ENCODE measurements at places on chromosomes 1 and 21. TPM values are rescaled to one million over a fixed set of nuclear protein-coding genes. Genes with fewer than 3 reads are reported as not detected.

DNA sequence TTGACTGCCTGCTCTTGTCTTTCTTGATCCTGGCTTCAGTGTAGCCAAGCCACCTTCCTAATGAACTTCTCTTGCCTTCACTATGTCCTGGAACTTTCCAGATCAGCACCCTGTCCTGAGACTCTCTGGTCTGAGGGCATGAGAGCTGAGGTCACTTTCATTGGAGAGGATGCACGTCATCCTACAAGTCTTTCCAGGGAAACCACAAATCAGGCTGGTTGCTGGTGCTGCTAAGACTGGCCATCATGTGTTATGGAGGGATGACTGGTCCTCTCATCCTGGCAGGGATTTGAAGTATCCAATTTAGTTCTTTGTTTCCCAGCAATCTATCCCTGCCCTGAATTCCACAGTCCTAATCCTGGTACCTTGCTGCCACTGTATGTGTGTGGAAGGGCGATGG lies 228.6 kb downstream of the GPATCH2 start:
- no peak for DNase-seq

DNA sequence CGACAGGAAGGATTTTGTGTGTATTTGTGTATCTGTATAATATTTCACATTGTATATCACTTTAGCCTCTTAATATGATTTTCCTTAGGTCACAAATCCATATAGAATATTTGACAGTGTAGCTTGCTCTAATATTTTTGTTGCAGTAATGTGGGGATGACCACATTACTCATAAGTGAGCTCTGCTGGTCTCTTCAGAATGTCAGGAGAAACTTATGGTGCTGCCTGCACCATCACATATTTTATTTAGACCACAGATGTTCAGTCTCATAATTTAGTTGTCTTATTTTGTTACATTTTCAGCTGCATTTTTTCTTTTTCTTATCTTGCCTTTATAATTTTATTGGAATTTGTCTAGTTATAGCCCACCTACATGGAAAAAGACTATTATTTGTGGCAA lies 205.3 kb downstream of the PBX1 start:
- DNase-seq: no peak

The CFHR1 gene
- total RNA-seq: 5.7 TPM

The TMEM269 gene
- total RNA-seq: not detected

GRCh38 chr1:248755517-248755916 lies at the start of gene LYPD8:
TSS of gene LYPD8 (minus strand) at chr1:248755759. CDS start at chr1:248751081, 4,678 bp downstream.
- DNase-seq: no peak

- DNase-seq: no peak
Measured at GRCh38 chr1:235783148-235783776, 83.4 kb downstream of the LYST start.

DNA sequence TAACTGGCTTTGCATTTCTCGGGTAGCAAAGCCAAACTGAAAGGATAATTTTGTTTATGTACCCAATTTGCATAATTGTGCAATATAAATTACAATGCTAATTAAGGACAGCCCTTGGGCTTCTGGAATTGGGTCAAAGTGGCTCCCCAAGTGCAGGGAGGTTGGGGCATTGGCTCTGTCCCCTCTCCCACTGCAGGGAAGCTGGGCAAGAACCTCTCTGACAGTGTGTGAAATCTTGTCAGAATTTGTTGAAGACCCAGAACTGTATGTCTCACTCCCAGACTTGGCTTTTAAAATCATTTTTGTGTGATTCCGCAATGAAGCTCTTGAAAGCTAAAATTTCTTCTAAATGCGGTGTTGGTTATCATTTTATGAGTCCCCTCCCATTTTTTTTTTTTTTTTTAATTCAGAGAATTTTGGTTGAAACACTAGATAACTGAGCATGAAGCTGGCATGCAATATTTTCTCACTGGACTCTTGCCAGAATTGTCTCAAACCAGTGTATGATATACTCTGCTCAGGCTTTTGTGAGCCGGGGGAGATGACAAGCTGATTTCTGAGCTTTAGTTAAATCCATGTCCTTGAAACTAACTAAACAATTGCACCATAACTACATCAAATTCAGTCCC lies 878.9 kb upstream of the CXADR start:
- no peak for DNase-seq

GRCh38 chr1:97680894-97681293 lies 239.9 kb downstream of the DPYD start:
- DNase-seq: no peak

The DYNLT5 gene
- total RNA-seq: 0.78 TPM

DNA sequence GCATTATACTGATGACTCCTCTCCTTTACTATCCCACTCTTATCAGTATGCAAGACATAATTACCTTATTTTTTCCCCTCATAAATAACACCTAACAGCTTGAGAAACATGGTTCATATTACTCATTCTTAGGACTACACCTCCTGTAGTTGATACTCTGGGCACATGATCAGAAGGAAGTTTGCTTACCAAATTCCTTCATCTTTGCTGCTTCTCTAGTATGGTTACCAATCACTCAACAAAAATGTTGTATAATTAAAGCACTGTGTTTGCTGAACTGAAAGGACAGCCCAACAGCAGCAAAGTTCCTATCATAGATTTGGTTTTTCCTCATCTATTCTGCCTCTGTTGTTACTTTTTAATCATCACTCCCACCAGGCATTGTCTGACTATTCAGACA lies 586.3 kb downstream of the LRRIQ3 start:
- DNase-seq: no peak

- no peak for DNase-seq
Measured at GRCh38 chr1:1817221-1817620, 39.0 kb upstream of the NADK start.

The NECTIN4 gene
- not detected for total RNA-seq

The KCNE2 gene
- total RNA-seq: 1.5 TPM

GRCh38 chr1:975896-976683 lies 5.8 kb downstream of the PERM1 start:
- DNase-seq: no peak

The TNNT2 gene
- total RNA-seq: 128 TPM

DNA sequence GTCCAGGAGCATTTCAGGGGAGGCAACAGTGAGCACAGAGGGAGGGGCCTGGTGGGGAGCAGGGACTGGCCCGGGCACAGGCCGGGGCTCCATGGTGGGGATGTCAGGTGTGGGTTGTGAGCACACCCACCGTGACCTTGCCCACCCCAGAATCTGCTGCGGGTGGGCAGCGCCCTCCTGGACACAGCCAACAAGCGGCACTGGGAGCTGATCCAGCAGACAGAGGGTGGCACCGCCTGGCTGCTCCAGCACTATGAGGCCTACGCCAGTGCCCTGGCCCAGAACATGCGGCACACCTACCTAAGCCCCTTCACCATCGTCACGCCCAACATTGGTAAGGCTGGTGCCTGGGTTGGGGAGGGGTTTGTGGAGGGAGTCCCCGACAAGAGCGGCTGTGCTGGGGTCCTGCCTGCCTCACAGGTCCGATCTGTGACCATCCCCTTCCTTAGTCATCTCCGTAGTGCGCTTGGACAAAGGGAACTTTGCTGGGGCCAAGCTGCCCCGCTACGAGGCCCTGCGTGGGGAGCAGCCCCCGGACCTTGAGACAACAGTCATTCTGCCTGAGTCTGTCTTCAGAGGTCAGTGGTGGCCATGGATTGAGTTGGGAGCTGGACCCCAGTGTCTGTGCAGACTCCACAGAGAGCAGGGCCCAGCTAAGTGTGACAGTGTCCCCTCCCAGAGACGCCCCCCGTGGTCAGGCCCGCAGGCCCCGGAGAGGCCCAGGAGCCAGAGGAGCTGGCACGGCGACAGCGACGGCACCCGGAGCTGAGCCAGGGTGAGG lies 14.3 kb downstream of the PSRC1 start:
- no peak for DNase-seq

GRCh38 chr21:17736072-17736471 lies 83.1 kb downstream of the C21orf91 start:
- DNase-seq: no peak

- no peak for DNase-seq
Measured at GRCh38 chr1:17535300-17535936, 4.1 kb upstream of the ARHGEF10L start.

DNA sequence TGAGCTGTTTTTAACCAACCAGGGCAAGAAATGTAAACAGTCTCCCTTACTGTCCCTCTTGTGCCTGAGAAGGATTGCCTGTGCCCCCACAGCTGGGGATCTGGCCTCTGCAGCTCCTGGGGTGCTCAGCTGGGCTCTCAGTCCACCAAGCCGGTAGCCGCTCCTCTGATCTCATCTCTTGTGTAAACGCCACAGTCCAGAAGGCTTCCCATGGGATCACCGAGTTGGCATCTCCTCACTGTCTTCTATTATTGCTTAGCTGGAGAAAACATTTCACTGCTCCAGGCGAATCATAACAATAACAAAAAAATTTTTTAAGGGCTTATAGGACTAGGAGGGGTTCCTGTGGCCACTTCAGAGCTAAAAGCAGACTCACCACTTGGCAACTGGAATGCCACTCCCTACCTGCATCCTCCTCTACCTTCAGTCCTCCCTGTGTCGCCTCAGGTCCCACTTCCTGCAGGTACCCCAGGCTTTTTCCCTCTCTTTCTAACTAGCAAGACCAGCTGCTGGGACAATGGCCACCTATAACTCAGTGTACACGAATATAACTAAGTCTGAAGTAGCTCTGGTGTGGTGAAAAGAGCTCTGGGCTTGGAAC lies 75.8 kb downstream of the ATP1A1 start:
- DNase-seq: no peak

- DNase-seq: no peak
Measured at GRCh38 chr1:24728982-24729381, 16.3 kb upstream of the CLIC4 start.

The JMJD4 gene
- total RNA-seq: 38.8 TPM

The CLEC20A gene
- total RNA-seq: 1.5 TPM

The HRNR gene
- total RNA-seq: not detected

DNA sequence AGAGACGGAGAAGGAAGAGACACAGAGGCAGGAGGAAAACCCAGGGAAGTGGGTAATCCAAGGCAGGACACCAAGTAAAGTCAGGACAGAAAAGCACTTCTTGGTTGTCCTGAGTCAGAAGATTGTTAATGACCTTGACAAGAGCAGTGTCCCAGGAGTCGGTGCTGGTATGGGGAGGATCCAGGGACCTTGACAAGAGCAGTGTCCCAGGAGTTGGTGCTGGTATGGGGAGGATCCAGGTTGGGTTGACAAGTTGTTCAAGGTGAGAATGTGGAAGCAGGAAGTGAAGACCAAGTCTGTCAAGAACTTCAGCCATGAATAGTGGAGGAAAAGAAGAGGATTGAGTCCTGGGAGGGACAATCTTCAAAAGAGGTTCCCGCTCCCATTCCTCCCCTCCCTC lies 31.9 kb downstream of the ZBTB18 start:
- no peak for DNase-seq

- no peak for DNase-seq
Measured at GRCh38 chr1:31843506-31843905, 27.7 kb upstream of the SPOCD1 start.

The PLA2G2C gene
- total RNA-seq: not detected

DNA sequence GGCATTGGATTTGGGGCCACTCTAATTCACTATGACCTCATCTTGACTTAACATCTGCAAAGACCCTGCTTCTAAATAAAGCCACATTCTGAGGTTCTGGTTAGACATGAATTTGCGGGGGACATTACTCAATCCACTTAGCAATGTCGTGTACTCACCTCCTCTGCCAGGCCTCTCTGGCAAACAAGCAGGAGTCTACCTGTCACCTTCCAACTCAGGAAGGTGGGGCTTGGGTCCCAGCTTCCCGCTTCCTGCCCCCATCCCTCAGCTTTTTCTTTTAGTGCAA lies 177.8 kb downstream of the PSMG1 start:
- no peak for DNase-seq

DNA sequence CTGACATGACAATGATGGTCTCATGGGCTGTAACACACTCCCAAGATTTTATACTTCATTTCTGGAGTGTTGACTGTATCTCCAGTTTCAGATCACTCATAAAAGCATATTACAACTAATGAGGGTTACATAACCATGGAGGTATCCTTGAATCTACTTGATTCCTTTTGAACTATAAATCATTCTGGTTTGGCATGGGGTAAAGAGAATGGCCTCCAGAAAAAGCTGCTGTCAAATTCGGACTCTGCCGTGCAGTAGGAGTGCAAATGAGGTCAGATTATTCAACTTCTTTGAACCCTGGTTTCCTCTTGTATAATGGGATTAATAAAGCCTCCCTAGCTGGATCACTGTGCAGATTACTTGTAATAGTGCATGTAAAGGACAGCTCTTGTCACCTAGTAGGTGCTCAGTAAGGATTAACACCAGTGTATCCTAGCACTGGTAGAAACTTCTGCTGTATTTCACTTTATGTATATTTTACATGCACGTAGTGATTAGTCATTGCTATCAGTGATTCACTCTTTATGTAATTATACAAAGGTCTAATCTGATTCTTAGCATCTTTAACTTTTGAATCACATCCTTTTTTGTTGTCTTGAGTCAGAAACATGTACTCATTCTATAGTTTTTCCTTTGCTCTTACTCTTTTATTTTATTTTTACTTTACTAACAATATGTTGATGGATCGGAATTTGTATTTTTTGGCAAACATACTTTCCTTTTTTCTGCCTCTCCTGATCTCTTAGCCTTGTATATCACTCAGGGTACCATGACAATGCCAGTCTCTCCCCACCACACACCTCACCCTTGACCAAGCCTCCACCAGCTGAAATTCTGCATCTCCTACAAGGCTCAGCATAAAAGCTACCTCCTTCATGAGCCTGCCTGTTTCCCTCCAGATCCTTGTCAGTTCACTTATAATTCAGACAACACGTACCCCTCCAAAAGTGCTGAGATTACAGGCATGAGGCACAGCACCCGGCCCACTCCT lies 3.2 kb downstream of the LRRC8C start:
- no peak for DNase-seq

- DNase-seq: no peak
Measured at GRCh38 chr1:18973446-18973955, 17.0 kb upstream of the IFFO2 start.

- no peak for DNase-seq
Measured at GRCh38 chr21:41865002-41865777, 14.0 kb downstream of the PRDM15 start.

DNA sequence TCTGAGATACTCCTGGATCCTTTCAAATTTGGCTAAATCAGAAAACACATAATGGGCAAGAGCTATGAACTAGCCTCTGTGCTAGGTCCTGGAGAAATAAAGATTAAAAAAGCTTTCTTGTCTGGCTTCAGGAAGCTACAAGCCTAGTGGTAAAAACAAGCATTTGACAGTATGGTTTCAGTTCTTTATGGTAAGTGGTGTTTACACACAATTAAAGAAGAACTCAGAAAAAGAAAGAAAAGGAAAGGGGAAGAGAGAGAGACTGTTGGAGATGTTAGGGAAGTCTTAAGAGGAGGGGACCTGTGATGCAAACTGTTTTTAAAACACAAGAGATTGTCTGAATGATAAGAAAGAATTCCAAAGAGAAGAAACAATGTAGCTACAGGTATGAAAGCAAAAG lies 1.8 kb downstream of the OR10J1 start:
- no peak for DNase-seq

- DNase-seq: no peak
Measured at GRCh38 chr1:77018311-77018710, 151.0 kb downstream of the ST6GALNAC5 start.
